ENCODE measurements at places on chromosomes 7 and 10.
A peak's percentile ranks its signal among the peaks of the same experiment; 100 is the strongest.

DNA sequence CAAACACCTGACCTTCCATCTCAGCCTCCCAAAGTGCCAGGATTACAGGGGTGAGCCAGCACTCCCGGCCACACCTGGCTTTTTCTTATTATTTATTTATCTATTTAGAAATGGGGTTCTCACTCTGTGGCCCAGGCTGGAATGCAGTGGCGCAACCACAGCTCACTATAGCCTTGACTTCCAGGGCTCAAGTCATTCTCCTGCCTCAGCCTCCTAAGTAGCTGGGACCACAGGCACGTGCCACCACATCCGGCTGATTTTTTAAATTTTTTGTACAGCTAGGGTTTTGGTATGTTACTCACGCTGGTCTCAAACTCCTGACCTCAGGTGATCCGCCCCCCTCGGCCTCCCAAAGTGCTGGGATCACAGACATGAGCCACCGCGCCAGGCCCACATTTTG lies 56.9 kb upstream of the MYL10 start:
- DNase-seq, result no peak

DNA sequence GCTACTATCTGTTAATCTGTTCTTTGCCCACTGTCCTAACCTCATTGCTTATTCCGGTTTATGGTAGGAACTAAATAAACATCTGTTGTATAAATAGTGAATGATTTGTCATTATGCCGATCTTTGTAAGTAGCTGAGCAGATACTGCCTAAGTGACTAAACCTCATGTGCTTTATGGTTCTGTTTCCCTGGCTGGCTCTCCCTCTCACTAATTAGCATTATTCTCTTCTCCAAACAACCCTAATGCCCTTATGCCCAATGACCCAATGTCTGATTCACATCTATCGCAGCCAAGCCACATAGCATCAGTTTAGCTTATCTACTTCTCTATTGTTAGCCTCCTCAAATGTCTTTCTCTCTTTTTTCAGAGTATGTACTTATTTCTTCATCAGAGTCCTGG lies 462.3 kb upstream of the POT1 start:
- DNase-seq, result no peak

- no peak for DNase-seq
Observed at GRCh38 chr7:8014399-8014798, 45.8 kb downstream of the GLCCI1 start.

DNA sequence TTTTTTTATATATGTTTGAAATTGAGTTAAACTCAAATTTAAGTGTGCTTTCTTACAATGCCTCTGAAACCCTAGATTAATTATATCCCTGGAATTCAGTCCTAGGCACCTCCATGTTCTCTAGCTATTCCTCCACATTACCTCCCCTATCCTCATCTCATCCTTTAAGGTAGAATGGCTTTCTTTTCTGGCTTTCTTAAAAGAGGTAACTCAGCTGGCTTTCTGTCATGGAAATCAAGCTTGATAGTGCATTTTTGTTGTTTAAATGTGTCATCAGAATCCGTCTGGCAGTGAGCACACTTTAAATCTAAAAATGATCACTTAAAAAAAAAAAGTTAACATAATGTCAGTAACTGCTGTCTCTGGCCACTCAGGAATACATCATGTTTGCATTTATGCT lies 42.2 kb downstream of the AHR start:
- DNase-seq, result no peak

GRCh38 chr10:74032900-74033655 lies 35.2 kb downstream of the VCL start:
- no peak for DNase-seq

DNA sequence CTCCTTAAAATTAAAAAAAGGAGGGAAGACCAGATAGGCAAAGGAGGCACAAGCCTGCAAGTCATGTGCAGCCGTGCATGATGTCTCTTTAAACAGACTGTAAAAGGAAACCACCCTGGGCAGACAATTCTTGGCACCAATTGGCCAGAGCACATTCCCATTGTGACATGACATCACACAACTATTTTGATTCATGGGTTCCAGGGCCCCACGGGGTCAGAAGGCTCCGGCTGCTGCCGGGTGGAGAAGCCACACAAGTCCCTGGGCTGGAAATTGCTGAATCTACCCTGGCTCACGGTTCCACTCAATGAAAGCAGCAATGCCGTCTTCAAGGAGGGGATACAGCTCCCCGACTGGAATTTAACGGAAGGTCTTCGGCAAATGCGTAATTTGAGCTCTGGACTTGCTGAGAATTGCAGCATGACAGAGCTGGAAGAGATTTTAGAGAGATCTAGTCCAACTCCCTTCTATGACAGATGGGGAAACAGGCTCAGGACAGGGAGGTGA lies 140.5 kb downstream of the PRKAG2 start:
- DNase-seq, result peak; percentile 77

GRCh38 chr7:44272981-44273380 lies 52.4 kb downstream of the CAMK2B start:
- no peak for DNase-seq

DNA sequence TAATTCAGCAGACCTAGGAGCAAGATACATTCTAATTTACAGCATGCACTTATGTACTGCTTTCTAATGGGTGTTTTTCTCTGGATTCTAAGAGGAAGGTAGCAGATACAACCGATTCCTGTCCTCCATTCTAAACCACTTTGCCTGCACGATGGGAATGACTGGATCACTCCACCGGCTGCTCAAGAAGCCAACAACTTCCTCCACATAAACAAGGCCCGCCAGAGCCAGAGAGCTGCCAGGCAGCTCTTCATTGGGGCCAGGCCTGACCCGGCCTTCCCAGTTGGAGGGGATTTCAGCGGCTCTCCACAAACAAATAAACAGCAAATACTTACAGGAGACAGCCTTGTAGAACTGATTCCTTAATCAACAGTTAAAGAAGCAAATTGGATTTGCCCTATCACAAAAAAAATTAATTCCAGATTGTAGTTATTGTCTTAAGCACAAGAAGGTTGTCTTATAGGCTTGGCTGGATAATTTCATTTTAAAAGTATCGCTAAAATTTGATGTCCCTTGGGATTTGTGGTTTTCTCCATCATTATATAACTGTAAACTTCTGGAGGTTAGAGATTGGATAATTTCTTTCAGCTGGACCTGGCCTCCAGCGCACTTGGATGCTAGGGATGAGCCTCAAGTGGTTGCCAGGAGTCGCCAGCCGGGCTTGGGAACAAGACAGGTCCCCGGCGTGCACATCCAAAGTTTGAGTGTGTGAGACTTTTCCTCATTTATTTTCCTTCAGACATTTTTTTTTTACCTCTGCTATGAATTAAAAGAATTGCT lies 20.9 kb downstream of the EBF3 start:
- DNase-seq, result no peak

DNA sequence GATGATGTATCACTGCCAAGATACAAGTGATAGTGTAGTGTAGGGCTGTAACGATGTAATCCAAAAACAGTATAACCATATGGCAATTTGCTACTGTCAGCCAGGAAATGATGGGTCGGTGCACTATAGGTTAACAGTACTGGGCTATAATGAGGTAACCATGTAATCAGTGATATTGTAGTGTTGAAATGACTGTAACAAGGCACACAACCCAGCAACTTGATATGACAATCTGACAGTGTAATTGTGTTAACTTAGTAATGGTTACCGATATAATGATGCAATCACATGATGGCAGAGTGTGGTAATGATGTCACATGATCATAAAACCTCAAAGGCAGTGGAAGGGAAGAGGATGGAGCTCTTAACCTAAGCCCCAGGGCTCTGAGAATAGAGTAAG lies 73.8 kb upstream of the SLF2 start:
- no peak for DNase-seq

GRCh38 chr10:34528320-34528719 lies 286.8 kb downstream of the PARD3 start:
- DNase-seq, result peak; percentile 81

DNA sequence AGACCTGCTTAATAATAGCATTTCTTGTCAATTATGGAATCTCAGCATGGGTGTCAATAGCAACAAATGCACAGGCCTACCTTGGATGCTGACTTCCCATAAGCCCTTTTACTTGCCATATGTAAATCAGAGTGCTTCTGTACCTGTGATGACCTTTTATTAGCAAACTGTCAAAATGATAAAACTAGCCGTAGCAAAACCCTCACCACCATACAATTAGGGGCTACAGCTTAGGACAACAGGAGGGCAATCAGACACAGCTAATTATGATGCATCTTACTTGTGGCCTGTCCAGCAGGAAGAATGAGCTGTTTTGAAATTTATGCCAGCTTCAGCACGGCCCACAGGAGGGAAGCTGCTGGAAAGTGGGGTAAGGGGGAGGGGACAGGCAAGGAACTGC lies 201.6 kb downstream of the TAX1BP1 start:
- DNase-seq, result no peak

DNA sequence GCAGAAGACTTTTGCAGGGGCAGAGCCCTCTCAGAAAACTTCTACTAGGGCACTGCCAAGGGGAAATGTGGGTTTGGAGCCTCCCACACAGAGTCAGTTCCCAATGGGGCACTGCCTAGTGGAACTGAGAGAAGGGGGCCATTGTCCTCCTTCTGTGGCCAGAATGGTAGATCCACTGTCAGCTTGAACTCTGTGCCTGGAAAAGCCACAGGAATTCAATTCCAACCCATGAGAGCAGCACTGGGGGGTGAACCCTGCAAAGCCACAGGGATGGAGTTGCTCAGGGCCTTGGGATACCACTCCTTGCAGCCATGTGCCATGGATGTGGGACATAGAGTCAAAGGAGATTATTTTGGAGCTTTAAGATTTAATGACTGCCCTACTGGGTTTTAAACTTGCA lies 262.2 kb upstream of the SEMA3C start:
- no peak for DNase-seq

DNA sequence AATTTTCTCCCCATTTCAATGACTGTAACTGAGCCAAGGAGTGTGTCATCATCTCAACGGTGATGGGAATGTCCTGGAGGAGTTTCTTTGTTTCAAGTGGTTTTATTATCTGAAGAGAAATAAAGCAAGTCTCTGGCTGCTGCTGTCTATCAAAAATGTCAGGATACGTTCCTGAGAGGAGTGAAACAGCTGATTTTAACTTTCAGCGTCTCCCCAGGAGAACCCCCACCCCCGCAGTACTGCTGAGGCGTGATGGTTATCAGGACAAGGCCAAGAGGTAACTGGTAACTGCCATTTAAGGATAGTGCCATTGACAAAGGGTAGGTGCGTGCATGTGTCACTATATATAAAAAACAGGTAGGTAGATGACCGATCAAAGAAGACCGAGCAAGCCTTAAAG lies 70.3 kb upstream of the LRGUK start:
- no peak for DNase-seq

DNA sequence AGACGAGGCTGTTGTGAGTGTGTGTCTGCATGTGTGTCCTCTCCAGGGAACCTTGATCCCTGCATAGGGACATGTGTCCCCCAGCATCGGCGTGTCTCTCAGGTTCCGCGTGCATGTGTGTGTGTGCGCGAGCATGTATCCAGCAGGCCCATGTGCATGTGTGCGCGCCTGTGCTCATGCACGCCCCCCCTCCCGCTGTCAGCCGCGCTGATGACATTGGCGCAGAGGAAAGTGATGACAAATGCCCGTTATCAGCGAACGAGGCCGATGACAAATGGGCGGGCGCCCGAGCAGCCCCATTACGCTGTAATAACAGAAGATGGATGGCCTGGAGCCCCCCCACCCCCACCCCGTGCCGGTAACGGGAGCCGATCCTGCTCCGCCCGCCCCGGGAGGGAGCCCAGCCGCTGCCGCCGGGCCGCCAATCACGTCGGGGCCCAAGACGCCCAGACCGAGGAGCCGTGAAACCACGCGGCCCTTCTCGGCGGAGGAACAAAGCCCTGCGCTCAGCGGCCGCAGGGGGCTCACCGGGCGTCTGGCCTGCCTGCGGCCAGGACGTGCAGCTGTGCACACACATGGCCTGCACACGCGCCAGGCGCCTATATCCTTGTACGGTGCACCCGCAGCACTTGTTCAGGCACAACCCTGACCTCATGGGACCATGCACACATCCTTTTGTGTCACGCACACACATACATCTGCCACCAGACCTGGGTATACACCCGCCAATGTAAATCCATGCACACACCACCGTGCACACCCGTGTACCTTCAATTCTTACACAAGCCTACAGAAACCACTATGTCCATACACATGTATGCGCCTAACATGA lies 21.5 kb downstream of the POLL start:
- DNase-seq, result no peak

- no peak for DNase-seq
Observed at GRCh38 chr7:4835398-4836205, 26.2 kb downstream of the PAPOLB start.

DNA sequence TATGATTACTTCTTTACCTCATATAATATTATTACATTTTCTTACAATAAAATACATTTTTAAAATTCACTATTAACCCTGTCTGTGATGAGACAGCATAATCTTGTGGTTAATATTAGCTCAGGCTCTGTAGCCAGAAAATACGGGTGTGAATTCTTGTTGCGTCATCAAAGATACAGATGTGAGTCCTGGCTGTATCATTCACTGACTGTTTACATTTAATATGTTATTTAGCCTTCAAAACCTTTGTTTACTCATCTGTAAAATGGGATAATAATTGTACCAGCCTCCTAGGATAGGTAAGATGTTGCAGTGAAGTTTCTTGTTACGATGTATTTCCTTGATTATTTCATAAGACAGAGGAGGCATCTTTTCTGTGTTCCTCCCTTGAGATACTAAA lies 184.7 kb upstream of the PRPS1L1 start:
- DNase-seq, result no peak

DNA sequence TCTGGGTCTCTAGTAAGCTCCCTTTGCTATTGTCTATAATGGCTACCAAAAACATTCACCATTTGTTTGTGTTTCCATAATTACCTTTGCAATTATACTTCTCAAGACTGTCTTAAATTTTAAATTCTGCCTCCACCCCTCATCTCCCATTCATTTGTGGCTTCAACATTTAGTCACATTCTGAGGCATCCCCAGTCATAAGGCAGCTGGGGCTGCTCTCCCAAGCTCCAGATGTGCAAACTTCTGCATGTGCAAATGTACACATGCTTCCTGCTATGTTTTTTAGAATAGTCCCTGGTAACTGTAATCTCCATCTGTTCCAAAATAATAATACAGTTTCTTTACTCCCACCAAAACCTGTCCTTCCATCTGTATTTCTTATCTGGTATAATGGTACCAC lies 97.3 kb downstream of the CDK6 start:
- no peak for DNase-seq

GRCh38 chr10:99521765-99522469 lies 10.8 kb upstream of the NKX2-3 start:
- DNase-seq, result no peak

DNA sequence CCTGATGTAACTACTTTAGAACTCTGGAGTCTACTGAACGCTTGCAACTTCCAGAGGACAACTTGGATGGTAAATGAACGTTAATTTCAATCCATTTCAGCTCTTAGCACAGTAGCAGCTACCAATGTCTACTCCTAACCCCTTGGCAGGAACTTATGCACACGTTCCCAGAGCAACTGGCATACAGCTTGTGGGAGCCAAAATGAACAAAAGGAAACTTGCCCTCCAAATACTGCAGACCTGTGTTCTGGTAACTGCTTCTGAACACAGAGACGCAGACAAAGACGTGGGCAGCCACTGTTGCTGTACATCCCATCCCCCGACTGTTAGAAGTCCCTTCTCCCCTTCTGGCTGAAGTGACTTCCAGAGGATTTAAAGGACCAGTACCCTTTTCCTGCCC lies 61.3 kb downstream of the XPNPEP1 start:
- no peak for DNase-seq
